A172 (cell line): ENCODE measurements at places on chromosomes 1 and 21. TPM values are rescaled to one million over a fixed set of nuclear protein-coding genes. Genes with fewer than 3 reads are reported as not detected.

DNA sequence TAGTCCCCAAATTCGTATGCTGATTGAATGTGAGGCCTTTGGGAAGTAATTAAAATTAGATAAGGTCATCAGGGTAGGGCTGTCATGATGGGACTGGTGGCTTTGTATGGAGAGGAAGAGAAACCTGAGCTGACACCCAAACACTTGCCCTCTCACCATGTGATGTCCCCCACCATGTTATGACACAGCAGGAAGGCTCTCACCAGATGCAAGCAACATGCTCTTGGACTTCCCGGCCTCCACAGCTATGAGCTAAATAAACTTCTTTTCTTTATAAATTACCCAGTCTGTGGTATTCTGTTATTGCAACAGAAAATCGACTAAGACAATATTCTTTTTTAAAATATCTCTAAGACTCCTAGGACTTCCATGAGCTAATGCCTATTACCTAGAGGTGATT is 43.6 kb upstream of the GUCA2B start:
- DNase-seq = no peak

DNA sequence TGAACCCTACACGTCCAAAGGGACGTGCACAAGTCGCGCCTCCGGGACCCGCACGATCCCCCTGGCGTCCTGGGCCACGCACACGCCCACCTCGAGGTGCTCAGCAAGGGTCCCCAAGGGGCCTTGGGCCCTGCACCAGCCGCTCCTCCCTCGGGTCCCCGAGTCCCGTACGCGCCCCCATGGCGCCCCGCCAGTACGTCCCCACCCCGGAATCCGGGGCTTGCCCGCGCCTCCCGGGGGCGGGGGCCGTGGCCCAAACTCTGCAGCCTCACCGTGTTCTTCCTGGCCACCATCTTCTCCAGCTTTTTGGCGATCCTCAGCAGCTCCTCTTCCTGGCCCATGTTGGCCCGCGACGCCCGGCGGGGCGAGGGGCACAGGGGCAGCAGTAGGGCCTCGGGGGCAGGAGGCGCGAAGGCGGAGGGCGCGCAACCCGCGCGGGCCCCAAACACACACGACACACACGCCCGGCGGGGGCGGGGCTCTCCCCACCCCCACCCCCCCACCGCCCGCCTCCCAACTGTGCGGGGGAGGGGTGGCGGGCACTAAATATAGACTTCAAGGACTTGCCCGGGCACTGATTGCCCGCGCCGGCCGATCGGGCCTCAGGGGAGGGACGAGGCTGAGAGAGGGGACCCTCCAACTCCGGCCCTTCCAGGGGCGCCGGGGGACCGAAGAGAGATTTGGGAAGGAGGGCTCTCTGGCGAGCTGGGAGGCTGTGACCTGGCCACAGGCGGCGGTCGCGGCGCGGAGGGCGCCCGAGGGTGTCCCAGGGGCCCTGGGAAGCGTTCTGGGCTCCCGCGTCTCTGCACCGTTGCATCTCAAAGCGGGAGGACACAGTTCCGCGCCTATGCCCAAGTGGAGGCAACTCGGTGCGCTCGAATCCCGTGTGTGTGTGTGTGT is at the start of gene TCEA3:
TSS of gene TCEA3 (minus strand) at position 456 of the 900 bp plus-strand sequence. CDS start at position 341, 115 bp downstream.
- no peak for DNase-seq

DNA sequence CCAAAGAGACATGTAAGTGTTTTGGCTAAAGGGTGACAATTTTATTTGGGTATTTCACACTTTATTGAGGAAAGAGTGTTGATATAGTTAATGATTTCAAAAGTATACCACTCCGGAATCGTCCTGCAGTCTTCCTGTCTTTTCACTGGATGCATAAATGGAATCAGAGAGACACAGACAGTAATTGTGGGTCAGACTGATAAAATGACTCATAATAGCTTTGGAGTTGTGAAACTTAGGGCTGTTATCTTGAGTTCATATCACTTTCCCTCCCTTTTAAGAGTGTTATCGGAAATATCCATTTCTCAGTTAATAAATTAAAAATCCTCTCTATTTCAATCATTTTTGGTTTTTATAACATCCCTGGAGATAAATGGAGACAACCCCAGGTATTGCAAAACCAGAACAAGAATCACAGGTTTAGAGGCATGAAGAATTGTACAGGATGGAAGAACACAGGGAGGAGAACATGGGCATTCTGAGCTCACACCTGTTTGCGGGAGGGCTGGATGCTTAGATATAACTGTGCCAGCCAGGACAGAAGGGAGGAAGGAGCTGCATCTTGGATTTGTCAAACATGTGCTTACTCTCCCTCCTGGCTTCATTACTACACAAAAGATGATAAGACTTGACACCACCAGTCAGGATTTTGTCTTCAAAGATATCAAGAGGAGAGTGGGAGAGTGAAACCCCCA is 185.4 kb downstream of the LMO4 start:
- DNase-seq = peak; percentile 3

- DNase-seq = no peak
Measured at GRCh38 chr1:17846341-17846740, 91.2 kb downstream of the ACTL8 start.

The FAM72B gene
- 7.0 and 15.3 TPM in 2 replicates for total RNA-seq
